ENCODE measurements at places on chromosomes 5 and 9.

DNA sequence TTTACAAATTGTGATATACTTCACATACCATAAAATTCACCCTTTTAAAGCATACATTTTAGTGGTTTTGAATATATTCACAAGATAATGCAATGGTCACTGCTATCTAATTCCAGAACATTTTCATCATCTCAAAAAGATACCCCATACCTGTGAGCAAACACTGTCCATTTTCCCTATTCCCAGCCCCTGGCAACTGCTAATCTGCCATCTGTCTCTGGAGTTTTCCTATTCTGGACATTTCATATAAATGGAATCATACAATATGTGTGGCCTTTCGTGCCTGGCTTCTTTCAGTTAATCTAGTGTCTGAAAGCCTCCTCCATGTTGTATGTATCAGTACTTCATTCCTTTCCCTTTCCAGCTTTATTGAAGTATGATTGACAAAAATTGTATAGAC, 14.7 kb downstream of the SNX30 start:
- no peak for DNase-seq

DNA sequence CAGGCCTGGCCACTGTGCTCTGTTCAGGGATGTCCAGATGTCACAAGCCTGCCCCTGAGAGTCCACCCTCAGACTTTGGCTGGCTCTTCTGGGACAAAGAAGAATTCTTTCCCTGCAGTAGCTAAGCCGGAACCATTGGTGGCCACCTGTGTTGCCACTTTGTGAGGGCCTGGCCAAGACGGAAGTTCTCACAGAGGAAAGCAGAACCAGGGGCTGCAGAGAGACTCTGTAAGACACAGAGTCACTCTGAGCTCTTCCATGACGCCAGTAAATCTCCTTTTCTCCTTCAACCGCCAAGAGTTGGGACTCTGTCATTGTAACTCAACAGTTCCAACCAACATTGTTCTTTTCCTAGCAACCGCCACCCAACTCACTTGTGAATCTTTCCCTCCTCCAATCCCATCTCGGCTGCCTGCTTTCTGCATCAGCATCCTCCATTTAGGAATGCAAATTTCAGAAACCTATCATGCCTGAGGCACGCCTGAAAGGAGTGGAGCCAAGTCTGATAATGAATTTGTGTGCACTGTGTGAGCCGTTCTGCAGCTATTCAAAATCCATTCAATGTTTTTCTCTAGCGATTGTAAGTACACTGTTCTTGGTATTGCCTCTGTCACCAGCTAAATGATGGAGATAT, 37.8 kb upstream of the ATP6V1G1 start:
- DNase-seq = no peak

DNA sequence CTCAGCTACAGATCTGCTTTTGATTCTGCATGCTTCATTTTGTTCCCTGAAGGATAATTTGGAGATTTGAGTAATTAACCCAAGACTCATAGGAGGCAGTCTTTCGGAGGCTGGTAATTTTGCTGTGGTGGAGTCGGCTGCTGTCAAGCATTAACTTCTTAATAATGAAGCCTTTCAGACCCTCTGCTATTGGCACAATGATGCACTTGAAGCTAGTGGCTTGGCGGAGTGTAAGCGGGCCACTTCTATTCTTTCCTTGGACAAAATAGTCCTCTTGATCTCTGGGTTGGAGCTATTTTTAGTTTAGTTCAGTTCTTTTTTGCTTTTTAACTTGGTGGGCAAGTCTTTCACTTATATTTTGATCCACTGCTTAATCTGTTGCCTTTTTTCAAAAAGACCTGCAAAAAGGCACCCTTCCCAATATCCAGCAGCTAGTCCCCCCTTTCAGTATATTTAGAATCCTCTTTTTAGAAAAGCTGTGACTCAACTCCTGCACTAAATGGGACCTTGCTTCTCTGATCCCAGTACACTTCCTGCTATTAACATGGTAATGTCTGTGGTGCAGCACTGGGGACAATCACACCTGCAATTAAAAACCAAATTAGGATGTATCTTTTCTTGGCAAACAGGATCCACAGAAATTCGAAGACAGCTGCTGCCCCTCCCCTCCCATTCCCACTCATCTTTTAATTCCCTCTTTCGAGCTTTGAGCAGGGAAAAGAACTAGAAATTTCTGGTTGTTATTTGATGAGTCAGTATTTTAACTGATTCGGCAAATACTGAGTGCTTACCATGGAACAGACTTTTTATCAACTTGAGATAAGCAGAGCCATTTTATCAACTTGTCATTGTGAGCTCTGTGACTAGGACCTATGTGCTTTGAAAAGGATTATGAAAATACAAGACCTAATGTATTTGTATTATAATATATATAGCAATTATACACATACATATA, 169.4 kb upstream of the ANKRD55 start:
- DNase-seq = no peak

DNA sequence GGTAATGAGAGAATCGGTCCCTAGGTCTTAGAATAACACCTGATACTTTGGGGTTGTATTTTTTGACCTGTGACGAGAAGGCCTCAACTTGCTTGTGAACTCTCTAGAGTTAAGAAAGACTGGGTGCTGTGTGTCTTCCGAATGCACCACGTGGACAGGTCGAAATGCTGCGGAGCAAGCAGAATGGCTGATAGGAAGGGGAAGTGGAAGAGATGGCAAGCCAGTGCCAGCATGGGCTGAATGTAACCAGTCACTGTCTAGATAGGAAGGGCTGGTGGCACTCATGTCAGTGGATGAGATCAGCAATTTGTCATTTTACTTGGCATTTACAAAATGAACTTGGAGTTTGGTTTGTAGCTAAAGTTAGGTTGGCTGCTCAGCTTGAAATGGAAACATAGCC, 5.6 kb downstream of the OTULINL start:
- DNase-seq = no peak

GRCh38 chr5:138315751-138316278, 15.8 kb downstream of the CDC25C start:
- no peak for DNase-seq

DNA sequence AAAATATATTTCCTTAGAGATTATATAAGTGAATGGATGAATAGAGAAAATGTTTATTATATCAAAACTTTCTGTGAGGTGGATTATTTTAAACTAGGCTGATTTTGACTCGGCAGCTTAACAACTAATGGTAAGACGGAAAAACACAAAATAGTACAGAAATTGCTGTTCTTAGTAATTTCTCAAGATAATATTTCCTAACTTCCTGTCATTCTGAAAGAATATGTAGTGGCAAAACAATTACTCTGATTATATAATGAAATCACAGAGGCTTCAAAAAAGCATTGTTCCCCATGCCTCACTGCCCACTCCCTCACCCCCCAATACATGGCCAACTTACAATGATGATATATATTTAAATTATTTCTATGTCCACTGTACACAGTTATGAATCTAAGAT, 85.4 kb downstream of the YTHDC2 start:
- no peak for DNase-seq
